ENCODE measurements at places on chromosomes 6 and 20.

DNA sequence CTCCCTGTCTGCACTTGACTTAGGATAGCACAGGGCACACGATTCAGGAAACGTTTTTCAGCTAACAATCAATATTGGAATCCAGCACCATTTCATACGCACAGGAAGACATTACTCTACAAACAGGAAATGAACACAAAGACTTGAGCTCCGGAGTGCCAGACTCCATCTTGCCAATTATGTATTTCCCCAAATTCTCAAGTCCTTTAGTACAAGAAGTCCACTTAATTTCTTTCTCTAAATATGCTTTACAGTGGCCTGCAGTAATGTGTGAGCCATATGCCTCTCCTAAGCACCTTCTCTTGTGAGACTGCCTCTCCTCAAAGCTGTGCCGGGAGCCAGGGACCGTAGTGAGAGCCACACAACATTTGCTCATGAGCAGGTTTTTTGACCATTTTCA, 168.2 kb downstream of the THBS2 start:
- DNase-seq = no peak

- peak; percentile 23 for DNase-seq
Observed at GRCh38 chr20:41095110-41095969, 42.0 kb upstream of the PLCG1 start.

GRCh38 chr20:8213831-8214587, 81.9 kb downstream of the PLCB1 start:
- no peak for DNase-seq

DNA sequence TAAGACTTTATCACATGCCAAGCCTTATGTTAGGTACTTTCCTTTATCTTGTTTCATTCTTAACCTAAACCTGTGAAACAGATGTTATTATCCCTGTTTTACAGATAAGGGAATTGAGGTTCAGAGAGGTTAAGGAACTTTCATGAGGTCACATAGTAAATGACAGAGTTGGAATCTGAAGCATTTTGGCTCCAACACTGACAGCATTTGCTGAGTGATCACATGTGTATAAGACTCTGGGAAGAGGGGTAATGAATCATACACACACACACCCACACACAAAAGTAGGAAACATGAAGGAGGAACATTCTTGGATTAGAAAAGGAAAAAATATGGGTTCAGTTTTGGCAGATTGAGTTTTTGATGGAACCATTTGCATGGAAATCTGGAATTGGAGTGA, 212.5 kb downstream of the GJA1 start:
- no peak for DNase-seq

GRCh38 chr6:31691564-31692108, 10.8 kb upstream of the LY6G5C start:
- DNase-seq = no peak

GRCh38 chr20:19785173-19785982, 27.3 kb downstream of the RIN2 start:
- DNase-seq = no peak

DNA sequence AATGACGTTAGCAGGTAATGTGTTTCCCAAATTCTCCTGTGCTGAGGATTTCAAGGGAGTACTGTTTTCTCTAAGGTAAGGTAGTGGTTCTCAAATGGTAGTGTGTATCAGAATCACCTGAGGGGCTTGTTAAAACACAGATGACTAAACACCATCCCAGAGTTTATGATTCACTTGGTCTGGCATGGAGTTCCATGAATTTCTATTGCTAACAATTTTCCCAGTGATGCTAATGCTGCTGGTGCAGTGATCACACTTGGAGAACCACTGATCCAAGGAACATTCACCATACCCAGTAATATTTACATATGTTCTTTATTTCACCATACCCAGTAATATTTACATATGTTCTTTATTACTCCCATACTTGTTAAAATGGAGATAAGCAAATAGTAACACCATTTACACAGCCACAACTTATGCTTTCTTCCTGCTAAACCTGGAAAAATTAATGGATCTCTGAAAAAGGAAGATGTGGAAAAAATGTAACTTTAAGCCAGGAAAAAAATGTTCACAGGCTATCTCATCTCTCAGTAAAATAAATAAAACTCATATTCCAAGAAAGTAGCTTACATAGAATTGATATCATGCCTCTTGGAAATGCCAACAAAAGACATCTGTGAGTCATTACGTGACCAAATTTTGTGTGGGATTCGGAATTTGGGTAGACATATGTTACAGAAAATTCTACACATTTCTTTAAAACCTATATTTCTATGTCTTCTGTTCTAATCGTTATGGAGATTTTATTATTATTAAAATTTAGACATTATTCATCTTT, 129.5 kb downstream of the MMUT start:
- no peak for DNase-seq

GRCh38 chr6:106724848-106725247, 95.5 kb downstream of the QRSL1 start:
- DNase-seq = no peak

- DNase-seq = no peak
Observed at GRCh38 chr6:34650823-34651222, 45.7 kb downstream of the ILRUN start.

GRCh38 chr6:78810146-78810545, 57.2 kb upstream of the IRAK1BP1 start:
- peak; percentile 1 for DNase-seq

DNA sequence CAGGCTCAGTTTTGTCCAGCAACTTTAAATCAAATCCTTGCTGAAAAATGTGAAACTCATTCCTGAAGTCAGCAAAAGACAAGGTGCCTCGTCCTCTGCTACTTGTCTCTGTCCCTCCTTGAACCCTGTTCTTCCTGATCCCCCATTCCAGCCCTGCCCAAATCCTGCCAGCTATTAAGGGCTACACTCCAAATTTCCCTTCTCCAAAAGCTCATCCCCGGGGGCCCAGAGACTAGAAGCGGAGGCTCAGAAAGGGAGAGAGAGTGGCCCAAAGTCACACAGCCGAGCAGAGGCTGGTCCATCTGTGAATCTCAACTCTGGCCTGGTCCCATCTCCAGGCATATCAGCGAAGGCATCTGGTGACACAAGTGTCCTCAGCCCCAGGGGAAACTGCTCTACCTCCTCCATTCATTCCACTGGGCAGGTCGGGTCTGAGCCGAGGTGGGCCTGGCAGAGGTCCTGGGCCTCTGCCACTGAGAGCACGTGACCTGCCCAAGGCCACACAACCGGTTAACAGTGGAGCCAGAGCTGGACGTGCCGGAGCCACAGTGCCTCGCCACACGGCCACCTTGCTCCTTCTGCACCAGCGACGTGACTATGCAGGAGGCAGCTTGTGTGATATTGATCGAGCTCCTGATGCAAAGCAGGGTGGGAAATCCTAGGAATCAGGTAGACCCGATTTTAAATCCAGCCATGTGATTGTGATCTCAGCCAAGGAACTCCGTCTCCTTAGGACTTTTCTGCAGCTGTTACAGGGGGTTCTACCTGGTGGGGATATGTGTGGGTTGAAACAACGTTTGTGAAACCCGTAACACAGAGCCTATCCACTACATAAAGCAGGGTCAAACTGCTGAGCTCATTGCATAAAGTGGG, 28.6 kb downstream of the NOL4L start:
- no peak for DNase-seq

GRCh38 chr6:22113026-22113766, 183.6 kb downstream of the PRL start:
- DNase-seq = peak; percentile 91

DNA sequence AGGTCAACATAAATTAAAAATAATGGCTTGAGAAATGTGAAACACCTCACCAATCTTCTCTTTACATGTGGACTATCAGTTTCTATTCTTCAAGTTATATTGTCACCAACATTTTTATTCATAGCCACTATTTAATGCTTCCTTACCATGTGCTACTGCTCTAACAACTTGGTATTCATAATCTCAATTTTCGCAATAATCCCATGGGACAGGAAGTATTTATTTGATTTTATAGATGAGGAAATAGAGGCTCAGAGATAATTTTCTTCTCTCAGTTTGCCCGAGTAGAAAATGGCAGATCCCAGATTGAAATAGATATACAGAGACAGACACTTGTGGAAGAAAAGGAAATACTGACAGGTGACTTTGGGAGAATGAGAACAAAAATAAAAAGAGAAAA, 66.6 kb downstream of the FAM83B start:
- DNase-seq = no peak

- no peak for DNase-seq
Observed at GRCh38 chr6:6867404-6867799, 240.4 kb upstream of the RREB1 start.

- DNase-seq = no peak
Observed at GRCh38 chr6:31871046-31871659, 7.6 kb downstream of the SLC44A4 start.

GRCh38 chr6:116866281-116866871, 10.7 kb upstream of the RFX6 start:
- no peak for DNase-seq

GRCh38 chr20:51043811-51044210, 20.9 kb upstream of the KCNG1 start:
- no peak for DNase-seq

DNA sequence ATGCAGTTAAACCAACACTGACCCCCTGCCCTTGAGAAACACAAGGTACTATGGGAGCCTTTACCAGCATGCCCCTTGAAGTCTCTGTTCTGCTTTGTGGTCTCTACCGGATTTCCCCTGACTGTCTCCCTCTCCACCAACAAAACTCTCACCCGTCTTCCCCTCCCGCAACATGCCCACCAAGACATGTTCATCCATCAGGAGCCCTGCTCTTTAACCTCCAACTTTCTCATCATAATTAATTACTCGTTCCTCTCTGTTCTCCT, 1.1 kb downstream of the ZNF165 start:
- DNase-seq = no peak

DNA sequence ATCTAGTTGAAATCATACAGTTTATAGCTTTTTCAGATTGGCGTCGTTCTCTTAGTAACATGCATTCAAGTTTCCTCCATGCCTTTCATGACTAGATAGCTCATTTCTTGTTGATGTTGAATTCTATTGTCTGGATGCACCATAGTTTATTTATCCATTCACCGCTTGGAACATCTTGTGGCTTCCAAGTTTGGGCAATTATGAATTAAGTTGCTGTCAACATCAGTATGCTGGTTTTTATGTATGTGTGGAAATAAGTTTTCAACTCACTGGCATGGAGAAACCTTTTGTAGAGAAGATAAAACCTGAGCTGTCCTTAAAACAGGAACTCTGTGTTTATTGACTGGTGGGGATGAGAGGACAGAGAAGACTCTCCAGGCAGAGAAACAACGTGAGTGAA, 248.0 kb downstream of the CDC5L start:
- DNase-seq = no peak

- DNase-seq = no peak
Observed at GRCh38 chr6:43516367-43516696, 394 bp downstream of the YIPF3 start.

DNA sequence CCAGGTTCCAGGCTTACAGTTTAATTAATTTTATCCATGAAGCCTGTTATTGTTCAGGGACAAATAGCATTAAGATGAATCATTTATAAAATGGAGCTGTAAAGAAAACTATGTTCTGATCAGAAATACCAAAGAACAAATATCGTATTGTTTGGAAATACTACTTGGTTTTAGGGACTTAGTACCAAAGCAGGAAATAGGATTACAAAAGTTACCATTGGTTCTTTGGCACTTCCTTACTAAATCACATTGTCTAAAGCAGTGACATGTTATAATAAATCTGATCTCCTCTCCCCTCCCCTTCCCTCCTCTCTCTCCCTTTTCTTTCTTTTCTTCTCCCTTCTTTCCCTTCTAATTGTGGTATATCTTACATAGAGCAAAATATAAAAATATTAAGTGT, 29.6 kb downstream of the CRYBG1 start:
- no peak for DNase-seq

GRCh38 chr20:14580418-14581074, 243.1 kb upstream of the FLRT3 start:
- DNase-seq = no peak

- no peak for DNase-seq
Observed at GRCh38 chr6:130697271-130697994, 129.8 kb upstream of the SMLR1 start.

DNA sequence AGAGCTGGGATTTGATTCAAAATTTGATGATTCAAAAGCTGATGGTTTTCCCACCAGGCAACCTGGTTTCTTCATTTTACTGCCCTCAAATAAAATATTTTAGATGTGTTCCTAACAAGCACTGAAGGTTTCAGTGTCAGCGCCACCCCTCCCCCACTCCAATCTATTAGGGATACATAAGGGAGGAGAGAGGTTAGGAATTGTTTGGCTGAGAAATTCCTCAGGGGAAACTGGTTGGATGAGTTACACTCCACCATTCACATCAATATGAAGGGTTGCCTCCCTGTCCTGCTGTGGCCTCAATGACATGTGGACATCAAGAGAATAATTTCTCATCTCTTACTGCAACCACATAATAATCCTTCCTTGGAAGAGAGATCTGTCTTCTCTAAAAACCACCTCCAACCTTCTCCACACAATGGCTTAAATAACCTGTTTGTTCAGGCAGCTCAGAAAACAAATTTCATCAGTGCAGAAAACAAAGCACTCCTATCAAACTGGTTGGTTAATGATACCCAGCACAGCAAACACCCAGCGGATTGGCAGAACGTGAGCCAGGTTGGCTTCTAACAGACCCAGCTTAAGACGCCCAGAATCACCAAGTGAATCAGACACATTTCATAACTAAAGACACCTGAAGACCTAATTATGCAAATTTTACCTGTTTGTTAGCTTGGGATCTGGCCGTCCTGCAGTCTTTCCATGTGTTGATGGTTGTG, 136.0 kb upstream of the SGK1 start:
- no peak for DNase-seq

DNA sequence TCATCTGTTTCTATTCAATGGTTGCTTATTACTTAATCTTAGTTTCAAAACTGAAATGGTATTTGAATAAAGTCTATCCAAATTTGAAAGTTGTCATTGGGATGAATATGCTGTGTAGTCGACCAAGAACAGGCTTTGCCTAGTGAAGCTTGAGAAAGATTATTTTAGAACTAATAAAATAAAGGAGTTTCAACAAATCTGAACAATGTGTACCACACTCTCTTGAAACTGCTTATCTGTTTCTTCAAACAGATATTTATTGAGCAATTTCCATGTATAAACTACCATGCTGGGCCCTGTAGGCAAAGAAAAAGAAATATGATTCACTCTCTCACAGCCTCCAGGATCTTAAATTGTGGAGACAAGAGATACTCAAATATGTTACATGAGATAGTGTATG, 174.4 kb downstream of the OGFRL1 start:
- DNase-seq = no peak

DNA sequence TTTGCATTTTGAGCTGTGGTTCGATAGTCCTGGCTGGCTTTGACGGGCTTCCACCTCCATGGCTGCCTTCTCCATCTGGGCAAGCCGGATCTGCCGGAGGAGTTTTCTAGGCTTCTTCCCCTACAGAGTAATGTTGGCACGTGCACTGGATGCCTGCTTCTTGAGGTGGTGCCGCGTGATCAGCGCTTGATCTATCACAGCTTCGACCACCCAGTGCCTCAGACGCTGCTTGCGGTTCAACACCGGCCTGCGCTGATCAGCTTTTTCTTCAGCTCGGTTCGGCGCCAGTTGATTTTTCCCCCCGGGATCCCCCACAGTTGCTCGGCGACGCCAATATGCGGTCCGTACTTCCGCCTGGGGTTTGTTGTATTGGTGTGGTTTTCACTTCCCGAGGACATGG, 23.5 kb downstream of the FBXO5 start:
- DNase-seq = no peak

All from AG09319 (cell line).